ENCODE measurements at places on chromosomes 3 and 15.

GRCh38 chr3:81763001-81763400, 1.6 kb upstream of the GBE1 start:
- DNase-seq = no peak

DNA sequence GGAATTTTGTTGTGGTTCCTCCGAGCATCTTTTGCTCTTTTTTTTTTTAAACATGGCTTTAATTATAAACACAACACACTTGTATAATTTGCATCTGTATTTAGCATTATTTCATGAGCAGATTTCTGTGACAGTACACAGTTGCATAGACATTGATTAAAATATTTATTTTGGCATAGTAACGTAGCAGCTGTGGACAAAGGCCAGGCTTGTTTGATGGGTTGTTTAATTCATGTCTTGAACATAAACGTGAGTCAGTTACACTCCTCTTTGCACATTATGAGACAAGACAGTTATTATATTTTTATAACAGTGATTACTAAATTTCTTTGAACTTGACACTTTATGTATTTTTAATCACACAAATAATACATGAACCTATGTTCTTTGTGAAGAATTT, 182.5 kb downstream of the CACNA2D3 start:
- no peak for DNase-seq

- DNase-seq = peak; percentile 69
Measured at GRCh38 chr15:69341356-69341755, 42.6 kb downstream of the PAQR5 start.

DNA sequence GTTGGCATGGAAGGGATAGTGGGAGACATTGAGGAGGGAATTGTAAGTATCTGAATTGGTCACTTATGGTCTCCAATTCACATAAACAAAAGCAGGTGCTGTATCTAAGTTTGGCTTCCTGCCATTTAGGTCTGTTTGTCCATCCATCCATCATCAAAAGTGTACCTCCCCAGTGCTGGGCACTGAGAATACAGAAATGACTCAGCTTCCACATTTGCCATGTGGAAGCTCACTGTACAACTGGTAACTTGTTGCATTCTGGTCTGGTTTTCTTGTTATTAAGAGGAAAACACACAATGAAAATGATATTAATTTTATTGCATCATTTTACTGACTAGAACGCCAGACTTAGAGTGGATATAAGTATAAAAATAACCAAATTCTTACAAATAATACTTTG, 30.9 kb upstream of the MUC13 start:
- no peak for DNase-seq

DNA sequence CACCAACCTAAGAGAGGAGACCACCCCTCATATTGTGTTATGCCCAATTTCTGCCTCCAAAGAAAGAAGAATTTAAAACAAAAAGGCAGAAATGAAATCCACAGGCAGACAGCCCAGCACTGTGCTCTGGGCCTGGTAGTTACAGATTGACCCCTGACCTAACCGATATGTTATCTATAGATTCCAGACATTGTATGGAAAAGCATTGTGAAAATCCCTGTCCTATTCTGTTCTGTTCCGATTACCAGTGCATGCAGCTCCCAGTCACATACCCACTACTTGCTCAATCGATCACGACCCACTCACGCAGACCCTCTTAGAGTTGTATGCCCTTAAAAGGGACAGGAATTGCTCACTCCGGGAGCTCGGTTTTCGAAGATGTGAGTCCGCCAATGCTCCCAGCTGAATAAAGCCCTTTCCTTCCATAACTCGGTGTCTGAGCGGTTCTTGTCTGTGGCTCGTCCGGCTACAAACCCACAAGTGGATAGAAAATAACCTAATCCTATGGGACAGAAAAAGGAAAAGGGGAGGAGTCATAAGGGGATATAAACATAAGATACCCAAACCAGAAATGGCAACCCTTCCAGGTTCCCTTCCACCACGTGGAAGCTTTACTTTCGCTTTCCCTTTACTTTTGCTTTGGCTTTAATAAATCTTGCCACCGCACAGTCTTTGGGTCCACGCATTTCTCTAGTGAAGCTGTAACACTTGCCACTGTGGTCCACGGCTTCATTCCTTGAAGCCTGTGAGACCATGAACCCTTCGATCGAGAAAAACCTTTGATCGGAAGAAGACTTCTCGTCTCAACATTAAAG, 1.7 kb upstream of the CFAP91 start:
- DNase-seq = no peak

DNA sequence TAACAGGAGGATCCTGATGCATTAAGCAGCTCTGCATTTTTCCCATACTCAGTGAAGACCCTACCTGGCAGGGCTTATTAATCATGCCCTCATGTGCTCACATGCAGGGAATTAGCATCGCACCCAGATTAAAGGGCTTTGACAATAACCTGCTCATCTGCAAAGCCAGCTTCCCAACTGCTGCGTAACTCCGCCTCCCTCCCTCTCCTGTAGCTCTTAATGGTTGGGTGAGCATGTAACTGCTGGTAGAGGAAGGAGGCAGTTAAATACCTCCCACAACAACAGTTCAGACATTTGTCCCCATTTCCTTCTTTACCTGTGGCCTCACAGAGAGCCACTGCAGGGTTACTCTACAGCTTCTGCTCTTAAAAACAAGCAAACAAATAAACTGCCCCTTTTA, 203.6 kb upstream of the WNT5A start:
- no peak for DNase-seq

- peak; percentile 44 for DNase-seq
Measured at GRCh38 chr3:189267981-189268613, 96.3 kb downstream of the TPRG1 start.

- no peak for DNase-seq
Measured at GRCh38 chr3:125033135-125033534, 22.7 kb downstream of the HEG1 start.

DNA sequence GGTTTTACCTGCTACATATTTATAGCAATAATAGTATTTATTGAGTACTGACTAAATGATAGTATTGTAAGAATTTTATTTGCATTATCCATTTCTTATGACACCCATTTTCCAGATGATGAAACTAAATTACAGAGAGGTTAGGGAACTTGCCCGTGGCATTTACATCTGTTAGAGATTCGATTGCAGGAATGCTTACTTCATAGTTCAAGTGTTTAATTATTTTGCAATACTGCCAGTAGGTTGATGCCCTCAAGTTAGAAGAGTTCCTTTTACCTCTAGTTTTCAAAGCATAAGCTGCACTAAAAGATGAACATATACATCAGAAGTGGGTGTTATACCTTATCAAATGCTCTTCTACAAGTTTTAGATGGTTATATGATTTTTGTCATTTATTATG, 362.8 kb upstream of the RGMA start:
- no peak for DNase-seq

DNA sequence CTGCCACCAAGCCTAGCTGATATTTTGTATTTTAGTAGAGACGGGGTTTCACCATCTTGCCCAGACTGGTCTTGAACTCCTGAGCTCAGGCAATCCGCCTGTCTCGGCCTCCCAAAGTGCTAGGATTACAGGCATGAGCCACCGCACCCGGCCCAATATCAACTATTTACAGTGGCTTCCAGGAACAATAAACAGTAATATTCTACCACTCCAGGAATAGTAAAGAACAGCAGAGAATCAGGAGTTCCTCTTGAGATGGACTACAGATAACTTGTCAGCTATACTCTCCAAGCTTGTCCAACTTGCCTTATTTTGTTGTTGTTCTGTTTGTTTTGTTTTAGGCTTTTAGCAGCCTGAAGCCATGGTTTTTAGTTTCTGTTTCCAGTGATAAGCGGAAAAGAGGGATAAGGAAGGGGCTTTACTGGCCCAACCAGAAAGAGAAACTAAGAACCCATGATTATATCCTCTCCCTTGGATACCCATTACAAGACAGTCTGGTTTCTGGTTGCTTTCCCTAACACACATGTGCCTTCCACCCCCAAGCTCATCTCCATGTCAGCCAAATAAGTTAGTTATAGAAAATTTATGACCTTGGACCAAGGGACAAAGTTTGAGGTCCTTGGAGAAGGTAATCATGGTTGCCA, 36.7 kb downstream of the ARHGEF3 start:
- no peak for DNase-seq

DNA sequence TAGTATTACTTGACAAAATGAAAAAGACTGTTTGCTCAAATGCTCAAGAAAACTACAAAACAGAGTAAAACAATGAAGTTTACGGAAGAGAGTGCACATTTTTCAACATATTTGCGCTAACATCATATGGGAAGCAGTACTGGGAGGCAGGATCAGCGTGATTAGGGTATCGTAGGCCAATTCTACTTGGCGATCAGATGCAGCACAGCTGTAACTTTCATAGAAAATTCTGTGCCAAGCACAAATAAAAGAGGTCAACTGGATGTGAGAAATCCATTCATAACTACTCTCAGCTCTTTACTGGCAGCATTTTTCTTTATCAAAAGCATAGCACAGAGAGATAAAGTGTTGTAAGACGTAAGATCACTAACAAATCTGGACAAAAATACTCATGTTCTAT, 1196.3 kb upstream of the GBE1 start:
- no peak for DNase-seq

- peak; percentile 88 for DNase-seq
Measured at GRCh38 chr3:196609343-196609775, 30.1 kb upstream of the NRROS start.

DNA sequence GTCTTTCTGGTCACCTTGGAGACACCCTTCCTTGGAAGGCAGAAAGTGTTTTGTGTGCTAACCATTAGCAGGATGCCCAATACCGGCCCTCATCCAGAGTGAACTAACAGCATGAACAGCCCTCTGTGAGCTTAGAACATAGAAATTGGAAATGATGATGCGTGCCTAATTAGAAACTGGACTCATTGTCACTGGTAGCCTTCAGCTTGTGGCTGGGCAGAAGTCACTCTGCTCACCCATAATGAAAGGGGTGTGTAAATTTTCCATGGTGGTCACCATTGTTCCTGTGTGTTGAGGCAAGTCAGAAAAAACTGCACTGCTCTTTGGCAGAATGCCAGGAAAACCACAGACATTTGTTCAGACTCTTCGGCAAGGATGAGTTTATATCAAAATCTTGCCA, 74.7 kb upstream of the CNTN4 start:
- DNase-seq = no peak

- DNase-seq = peak; percentile 68
Measured at GRCh38 chr3:101836652-101837598, 12.4 kb upstream of the NFKBIZ start.

DNA sequence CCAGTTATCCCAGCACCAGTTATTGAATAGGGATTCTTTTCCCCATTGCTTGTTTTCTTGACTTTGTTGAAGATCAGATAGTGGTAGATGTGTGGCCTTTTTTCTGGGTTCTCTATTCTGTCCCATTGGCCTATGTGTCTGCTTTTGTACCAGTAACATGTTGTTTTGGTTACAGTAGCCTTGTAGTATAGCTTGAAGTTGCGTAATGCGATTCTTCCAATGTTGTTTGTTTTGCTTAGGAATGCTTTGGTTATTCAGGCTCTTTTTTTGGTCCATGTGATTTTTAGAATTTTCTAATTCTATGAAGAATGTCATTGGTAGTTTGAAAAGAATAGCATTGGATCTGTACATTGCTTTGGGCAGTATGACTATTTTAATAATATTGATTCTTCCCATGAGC, 94.3 kb upstream of the CHMP2B start:
- no peak for DNase-seq

- DNase-seq = no peak
Measured at GRCh38 chr3:72485641-72486040, 362.6 kb downstream of the SHQ1 start.

GRCh38 chr15:43919540-43920253, 92.9 kb downstream of the WDR76 start:
- DNase-seq = no peak

DNA sequence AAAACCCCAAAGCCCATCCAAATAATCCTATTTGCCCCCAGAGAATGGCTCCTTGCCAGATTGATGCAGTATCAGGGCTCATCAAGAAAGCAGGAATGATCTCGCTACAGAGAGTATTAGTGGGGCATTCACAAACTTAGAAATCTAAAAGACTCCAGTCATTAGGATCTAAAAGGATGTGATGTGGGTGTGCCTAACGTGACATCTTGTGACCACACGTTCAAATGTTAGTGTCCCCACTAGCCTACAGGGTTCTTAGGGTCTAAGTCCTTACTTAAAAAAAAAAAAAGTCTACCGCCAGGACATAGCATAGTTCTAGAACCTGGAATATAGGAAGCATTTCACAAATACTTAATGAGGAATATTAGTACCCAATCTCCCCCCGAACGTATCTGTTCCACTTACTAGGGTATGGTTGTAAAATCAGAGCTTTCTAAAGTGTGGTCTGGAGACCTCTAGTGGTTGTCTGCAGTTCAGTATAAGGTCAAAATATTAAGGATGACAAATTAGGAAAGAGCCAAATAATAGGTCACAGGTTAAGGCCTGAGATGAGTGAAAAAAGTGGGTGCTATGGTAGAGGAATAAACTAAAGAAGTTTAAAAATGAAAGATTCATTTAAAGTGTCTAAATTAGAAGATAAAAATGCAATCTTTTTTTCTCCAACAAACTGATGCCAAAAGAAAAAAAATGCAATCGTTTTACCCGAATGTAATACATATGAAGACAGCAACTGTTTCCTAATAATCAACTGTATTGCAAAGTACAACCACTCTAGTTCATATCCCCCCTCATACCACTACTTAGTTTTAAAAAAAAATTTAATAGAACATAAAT, 4.2 kb upstream of the CHRM5 start:
- peak; percentile 56 for DNase-seq

DNA sequence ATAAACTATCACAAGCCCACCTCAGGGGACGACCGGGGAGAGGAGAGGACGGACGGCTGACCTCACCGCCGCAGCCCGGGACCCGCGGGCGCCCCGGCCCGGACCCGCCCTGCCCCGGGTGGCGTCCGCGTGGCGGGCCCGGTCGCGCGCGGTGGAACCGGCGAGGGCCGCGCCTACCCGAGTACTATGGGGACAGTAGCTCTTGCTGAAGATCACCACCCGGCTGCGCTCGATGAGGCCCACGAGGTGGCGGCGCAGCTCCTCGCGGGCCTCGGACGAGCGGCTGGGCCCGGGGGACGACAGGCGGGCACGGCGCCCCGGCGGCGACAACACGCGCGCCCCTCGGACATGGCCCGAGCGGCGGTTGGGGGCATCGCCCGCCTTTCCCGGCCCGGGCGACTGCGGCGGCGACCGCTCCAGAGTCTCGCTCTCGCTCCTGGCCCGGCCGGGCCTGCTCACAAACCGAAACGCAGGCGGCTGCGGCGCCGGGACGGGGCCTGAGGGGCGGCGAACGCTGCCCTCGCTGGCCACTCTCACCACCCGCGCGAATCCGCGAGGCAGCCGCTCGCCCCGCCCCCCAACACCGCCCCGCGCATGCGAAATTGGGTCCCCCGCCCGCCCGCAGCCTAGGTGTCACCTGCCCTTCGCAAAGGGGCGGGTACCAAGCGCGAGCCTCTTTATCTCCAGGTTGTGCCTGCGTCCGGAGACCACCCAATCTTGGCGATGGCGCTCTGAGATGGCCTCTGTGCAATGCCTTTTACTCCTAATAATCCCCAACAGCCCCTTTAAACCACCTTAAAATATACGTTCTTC, at the start of gene TXNRD3:
Gene TXNRD3 (minus strand): TSS at position 554 of the 813 bp plus-strand sequence.
- DNase-seq = peak; percentile 80

DNA sequence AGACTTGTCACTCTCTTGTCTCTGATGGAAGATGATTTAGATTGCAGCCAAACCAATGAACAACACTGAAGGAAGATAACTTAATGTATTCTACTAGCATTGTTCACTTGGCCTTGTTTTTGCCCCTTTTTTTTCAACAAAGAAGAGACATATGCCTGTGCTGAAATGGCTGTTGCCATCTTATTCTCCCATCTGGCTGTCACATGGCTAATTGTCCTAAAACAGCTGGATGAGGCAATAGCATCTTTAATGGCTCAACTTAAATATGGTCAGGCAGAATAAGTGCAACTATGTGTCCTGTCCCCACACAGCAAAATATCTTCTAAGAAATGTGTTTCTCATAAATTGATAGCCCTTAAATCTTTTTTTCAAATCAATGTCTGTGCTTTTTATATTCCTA, 576.9 kb downstream of the TUSC7 start:
- DNase-seq = no peak
